ENCODE measurements at places on chromosomes 1 and 21.

GRCh38 chr1:16048573-16049189 lies 5.1 kb downstream of the CLCNKB start:
- DNase-seq, result peak; percentile 69

GRCh38 chr21:43299441-43300277 lies 127.3 kb downstream of the SIK1 start:
- DNase-seq, result no peak

GRCh38 chr1:1841575-1841995 lies 49.3 kb downstream of the GNB1 start:
- DNase-seq, result no peak

- no peak for DNase-seq
Measured at GRCh38 chr1:47519491-47519890, 81.6 kb downstream of the FOXD2 start.

GRCh38 chr1:105652109-105652508 lies 1404.4 kb upstream of the PRMT6 start:
- DNase-seq, result no peak

GRCh38 chr1:31661856-31662255 lies 17.2 kb upstream of the PEF1 start:
- no peak for DNase-seq

- no peak for DNase-seq
Measured at GRCh38 chr1:85894651-85895050, 186.4 kb upstream of the ZNHIT6 start.

DNA sequence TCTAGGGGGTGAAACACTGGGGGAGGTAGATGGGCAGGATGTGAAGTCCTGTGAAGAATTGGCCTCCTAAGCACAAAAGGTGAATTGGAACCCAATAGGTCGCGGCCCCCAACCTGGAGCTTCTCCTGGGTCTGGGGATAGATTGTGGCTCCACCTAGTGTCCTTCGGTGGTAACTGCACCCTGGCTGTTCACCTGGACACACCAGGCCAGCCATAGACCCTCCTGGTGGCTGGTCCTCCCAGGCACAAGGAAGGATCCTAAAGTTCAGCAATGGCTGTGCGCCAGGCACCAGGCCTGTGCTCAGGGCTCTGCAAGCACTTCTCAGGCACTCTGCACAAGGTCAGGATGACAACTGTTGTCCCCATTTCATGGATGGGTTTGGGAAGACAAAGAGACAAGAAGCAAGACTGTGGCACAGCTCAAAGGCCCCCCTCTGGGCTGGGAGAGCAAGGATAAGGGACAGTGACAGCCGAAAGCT lies 13.5 kb downstream of the ESPN start:
- peak; percentile 79 for DNase-seq

Measured in CD4-positive, alpha-beta T cell treated with Interleukin-17A for 4 hours (primary cell).